Muscle of leg (tissue), 16 donors: ENCODE measurements at places on chromosomes 16 and 17.
A peak's percentile ranks its signal among the peaks of the same experiment; 100 is the strongest.

- DNase-seq = no peak
Measured at GRCh38 chr17:78230996-78231935, at the start of gene TMEM235. Gene TMEM235 (plus strand): TSS chr17:78231631. CDS start chr17:78232024, 393 bp downstream.

DNA sequence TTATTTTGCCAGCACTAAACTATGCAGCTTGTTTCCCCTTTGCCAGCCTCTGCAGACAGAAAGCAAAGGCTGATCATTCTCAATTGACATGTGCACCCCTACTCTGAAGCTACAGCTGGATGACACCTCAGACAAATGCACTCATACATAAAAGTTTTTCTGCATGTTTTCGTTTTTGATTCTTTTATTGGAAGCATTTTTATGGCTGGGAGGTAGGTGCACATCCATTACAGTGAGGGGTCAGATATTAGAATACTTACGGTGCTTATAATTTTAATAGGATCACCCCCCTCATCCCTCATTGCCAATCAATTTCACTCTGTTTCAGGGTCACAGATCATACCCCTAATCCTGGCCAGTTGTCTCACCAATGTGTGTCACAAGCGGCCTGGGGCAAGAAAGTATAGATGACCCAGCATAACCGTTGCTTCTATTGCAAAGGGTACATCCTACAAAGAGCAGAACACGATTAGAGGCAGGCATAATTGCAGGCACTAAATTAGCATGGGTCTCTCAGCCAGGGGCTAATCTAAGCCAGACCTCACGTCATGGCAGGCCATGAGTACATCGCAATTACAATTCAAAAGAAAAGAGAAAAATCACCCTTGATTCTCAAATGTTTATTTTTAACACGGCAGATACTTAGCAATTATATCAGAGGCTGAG is 89.5 kb upstream of the SOX9 start:
- DNase-seq = no peak

DNA sequence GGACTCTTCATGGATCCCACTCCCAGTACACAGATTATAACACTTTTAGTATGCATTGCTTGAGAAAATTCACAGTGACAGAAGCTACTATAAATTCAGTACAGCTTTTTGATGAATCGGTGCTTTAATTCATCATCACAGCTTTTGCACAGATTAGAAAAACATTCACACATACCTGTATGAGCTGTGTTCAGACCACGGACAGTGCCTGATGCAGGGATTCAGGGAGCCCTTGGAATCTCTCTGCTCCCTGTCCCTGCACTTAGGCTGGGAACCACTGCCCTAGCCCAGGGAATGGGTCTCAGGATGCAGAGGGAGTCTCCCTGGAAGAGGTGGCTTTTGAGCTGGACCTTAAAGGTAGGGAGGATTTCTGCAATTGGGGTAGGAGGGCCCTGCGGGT is 13.9 kb downstream of the TBKBP1 start:
- DNase-seq = no peak

- no peak for DNase-seq
Measured at GRCh38 chr17:60613325-60613724, 13.3 kb downstream of the PPM1D start.

DNA sequence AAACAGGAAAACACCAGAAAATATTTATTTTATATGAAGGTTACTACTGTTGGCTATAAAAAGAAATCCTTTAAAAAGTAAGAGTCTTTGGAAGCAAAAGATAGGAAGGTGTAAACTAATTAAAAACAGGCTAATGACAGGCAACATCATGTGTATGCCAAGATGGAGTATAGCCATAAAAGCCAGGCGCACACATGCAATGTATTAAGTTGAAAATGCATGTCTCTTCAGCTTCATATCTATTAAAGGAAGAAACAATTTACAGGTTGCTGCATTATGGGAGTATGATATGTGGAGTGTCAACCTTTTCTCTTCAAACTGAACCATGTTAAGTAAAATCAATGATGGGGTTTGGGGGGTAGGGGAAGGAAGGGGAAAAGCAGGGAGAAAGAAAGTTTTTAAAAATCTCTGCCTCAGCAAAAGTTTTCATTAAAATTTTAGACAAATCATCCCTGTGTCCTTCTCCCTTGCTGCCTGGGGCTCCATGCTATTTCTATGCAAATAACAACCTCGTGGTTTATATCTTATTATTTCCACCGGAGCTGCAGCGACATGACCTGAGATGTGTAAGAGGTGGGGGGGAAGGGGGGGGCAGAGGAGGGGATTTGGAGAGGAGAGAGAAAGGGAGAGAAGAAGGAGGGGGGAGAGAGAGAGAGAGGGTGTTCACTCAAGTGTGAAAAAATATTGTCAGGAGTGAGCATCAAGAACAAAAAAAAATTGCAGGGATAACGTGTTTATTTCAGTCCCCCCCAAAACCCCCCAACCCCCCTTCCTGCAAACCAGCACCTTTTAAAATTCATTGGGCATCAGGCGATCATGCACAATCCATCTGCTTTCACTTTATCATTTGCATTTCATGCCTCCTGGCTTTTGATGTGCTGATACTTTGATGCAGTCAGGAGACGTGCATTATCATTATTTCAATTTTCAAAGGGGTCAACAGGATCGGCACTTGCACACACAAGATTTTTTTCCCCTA is 197.6 kb downstream of the AATF start:
- DNase-seq = no peak

- no peak for DNase-seq
Measured at GRCh38 chr16:69039333-69039941, 66.0 kb upstream of the HAS3 start.

GRCh38 chr17:2222301-2222700 is 81.3 kb downstream of the SMG6 start:
- no peak for DNase-seq

DNA sequence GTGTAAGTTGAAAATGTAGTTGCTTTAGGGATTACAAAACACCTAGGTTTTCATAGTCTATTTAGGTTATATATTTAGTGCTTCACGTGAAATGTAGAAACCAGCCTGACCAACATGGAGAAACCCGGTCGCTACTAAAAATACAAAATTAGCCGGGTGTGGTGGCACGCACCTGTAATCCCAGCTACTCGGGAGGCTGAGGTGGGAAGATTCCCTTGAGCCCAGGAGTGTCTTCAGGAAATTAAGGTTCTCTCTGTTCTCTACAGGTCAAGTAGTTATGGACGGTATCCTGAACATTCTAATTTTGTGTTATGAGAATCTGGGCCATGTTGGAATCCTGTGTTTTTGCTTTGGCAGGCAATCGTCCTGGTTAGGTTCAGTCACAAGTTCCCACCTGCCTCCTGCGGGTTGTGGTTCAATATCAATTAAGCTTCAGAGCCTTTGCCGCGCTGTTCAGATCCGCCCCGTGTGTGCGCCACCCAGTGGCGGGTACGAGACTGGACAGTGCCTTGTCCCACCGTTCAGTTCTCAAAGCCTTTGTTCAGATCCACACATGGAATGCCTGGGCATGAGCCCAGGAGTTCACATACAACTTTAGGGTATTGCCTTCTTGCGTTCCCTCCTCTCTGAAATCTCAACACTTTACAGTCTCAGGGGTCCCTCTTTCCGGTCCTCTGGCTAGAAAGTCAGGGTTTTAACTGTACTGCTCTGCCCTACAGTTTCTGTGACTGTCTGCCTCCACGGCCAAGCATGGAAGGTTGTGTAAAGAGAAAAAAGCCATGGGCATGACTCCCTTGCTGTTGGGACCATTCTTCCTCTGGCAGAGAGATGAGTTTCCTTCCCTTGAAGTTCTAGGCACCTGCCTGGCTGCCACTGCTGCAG is 41.7 kb downstream of the HEATR6 start:
- peak; percentile 53 for DNase-seq

DNA sequence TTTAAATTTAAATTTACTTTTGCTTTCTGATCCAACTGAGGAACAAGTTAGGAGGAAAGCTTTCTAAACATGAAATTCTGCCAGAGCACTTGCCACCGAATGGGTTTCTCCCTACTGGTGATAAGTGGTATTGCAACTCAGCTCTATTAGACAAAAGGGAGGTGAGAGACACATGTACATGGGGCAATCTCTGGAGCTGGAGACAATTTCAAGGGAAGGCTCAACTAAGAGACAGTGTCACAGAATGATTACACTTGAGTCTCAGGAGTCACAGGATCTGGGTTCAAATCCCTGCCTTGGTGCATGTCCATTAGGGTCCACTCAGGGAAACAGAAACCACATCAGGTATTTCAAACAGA is 37.4 kb downstream of the SOCS1 start:
- DNase-seq = no peak

DNA sequence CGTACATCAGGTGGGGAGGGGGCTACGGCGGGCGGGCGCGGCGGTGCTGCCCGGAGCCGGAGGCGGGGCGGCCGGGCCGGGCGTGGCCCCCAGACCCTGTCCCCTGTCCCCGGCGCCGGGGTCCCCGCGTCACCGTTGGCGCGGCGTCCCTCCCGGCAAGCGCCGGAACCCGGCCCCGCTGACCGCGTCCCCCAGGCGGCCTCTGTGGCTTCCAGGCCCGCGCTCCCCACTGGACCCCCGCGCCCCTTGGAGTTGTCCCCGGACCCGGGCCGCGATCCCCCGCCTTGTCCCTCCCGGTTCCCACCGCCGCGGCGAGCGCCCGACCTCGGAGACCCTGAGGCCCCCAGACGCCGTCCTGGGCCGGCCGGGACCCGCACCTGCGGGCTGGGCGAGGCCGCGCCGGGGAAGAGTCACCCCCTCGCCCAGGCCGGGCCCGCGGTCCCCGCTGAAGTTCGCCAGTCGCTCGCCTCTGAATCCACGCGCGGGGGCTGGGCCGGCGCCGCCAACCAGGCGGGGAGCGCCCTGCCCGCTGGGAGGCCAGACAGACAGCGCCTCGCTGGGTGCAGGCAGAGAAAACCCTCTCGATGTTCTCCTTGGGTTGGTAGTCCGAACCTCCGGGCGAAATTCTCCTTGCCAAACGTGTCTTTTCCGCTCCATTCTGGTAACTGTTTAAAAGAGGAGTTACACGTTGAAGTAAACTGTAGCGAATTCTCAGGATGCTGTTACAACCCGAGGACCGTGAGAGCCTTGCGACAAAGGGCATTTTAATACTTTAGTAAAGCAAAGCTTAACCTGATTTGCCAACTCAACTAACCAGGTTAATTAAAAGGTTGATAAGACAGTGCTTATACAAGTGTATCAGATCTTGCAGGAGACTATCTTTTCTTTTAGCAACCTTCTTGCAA is 761 bp downstream of the GAN start:
- peak; percentile 52 for DNase-seq

GRCh38 chr17:32350666-32351418 is 885 bp downstream of the ZNF207 start:
- peak; percentile 87 for DNase-seq

GRCh38 chr17:80422981-80423380 is 8.0 kb downstream of the ENDOV start:
- DNase-seq = no peak

- DNase-seq = no peak
Measured at GRCh38 chr16:65274566-65274965, 152.7 kb upstream of the CDH11 start.

DNA sequence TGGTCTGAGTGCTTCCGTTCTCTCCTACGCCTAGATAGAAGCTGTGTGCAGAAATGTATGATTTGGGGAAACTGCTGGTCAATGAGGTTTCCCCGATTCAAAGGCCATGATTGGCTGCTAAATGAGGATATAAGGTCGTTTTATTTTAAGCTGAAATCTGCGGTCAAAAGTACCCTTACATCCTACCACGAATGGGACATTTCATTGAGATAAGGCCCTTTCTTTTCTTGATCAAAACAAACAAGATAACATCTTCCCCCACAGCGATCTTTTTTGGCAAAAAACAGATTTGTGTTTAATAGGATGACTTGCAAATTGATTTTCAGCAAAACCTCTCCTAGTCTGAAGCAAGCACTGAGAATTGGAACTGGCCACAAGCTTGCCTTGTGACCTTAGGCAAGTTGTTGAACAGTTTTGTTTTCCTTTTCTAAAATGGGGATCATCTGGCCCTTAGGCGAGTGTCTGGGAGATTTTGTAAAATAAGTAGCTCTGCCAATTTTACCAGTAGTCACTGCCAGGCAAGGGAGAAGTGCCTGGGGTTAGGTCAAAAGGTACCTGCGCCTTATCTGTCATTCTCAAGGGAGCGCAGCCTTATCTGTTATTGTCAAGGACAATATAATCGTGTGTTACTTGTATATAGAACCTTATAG is 635 bp downstream of the SCPEP1 start:
- no peak for DNase-seq

DNA sequence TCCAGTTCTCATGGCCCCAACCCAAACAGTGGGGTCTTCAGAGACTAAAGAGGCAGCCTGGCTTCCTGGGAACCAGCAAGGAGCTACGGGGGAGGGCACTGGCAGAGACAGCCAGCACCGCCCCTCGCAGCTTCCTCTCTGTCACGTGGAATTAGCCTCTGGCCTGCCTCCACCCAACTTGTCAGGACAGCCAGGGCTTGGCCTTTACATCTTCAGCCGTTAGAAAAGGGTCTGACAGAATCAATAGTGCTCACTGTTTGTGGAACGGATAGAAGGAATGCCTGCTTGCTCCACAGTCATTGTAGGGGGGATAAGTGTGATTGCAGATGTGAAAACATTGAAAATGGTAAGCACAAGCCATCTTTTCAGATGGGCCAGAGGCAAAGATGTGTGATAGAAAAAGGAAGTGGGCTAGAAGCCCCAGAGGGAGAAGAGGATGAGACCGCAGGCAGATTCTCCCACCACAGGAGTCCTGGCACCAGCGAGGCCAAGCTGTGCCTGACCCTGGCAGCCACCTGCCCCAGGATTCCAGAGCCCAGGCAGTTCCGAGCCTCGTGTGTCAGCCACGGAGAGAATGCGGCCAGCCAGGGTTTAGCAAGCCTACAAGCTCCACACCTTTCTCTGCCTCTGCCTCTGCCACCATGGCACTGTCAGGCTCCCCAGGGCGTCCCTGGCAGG is 18.6 kb downstream of the GRIN2C start:
- DNase-seq = peak; percentile 93

DNA sequence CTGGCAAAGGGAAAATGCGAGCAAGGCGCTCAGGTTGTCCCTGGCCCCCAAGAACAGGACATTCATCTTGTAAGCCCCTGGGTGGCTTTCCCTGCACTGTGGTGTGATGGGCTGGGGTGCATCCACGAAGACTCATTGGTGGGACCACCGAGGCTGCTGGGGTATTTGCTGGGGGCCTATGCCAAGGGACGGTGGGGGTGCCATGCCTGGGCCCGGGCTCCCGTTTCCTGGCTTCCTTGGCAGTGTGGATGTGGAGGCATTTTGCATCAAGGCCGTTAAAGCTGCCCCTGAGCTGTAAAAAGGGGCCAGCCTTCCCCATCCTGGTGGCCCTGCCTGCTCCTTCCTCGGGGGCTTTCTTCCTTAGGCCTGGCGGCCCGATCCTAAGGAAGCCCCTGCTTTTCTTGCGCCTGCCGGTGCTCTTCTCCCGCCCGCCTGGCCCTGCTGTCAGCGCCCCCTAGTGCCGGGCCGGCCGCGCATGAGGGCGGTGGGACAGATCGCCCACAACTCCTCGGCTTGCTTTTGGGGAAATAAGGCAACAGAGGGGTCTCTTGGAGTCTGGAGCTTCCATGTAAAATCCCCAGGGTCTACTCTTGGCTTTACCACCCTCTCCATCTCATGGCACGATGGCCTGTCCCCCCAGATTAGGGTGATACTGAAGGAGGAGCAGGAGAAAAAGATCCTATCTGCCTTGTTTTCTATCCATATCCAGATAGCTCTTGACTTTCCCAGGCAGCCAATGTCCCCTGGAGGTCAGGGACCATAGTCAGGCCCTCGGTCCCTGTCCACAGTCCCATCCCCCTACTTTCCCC is 9.8 kb upstream of the TBX2 start:
- peak; percentile 64 for DNase-seq

- DNase-seq = peak; percentile 34
Measured at GRCh38 chr16:82630688-82631087, 3.9 kb downstream of the CDH13 start.
